WERI-Rb-1 (cell line): ENCODE measurements at places on chromosomes 2 and 18.

GRCh38 chr2:226680719-226681118, 118.9 kb downstream of the IRS1 start:
- no peak for DNase-seq

DNA sequence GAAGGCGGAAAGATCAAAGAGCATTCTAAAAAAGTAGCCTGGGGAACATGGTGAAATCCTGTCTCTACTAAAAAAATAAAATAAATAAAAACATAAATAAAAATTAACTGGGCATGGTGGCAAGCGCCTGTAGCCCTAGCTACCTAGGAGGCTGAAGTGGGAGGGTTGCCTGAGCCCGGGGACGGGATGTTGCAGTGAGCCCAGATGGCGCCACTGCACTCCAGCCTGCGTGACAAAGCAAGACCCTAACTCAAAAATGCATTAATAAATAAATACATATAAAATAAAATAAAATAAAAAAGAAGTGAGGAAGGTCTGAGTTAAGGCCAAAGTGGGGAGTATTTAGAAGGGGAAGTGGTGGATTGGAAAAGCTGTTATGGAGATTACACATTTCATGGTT, 1.3 kb upstream of the PSMD14 start:
- DNase-seq, result peak; percentile 31

DNA sequence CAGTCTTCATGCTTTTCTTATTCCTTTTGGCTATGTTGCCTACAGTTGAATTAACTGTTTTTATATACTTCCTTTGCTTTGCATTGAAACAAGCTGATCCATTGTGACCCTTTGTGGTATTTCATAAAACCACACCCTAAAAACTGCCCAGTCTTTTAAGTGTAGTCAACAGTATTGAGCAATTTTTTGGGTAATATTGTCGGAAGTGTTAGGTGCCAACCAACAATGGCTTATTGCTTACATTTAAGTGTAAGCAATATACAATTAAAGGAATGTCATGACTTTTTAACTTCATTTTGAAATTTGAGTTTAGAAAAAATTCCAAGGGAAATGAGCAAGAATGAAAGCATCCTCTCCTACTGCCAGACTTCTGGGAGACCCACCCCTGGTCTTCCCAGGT, 174.1 kb downstream of the NEDD4L start:
- no peak for DNase-seq

DNA sequence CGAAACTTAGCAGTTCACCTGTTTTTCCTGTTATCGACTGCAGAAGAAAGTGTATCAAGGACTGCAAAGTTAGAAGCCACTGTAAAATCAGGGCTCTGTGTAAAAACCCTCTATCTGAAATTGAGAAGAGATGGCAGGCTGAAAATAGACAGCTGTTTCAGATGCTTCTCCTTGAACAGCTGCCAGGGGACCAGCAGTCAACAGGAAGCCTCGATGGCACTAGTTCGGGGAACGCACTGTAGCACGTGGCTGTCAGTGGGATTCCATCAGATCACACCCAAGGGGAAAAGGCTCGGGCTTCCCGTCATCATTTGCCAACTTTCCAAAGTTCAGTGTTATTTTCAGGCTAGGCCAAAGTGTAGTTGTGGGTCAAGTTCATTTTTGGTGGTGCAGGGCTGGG, 316.9 kb downstream of the TXNL1 start:
- no peak for DNase-seq

GRCh38 chr2:173684896-173685459, 280.2 kb downstream of the SP3 start:
- peak; percentile 87 for DNase-seq

DNA sequence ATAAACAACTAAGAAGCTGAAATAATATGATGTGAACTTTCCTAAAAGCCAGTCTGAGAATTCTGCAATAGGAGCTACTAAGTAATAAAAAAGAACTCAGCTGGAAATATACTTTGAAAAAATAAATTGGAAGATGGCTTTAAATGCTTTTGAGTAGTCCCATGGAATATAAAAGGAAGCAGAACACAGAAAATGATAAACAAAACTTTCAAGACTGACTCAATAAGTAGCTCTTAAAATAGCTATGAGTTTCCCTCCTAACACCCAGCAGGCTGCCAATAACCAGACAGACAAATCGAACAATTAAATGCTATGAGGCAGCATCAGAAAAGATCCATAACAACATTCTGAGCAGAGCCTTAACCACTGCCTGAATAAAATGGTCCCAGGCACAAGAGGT, 319.9 kb downstream of the DPP10 start:
- no peak for DNase-seq

- no peak for DNase-seq
These were observed 175.8 kb upstream of the TCF4 start for GRCh38 chr18:55763805-55764204.

GRCh38 chr2:66428986-66429612, 5.8 kb upstream of the MEIS1 start:
- DNase-seq, result peak; percentile 38

DNA sequence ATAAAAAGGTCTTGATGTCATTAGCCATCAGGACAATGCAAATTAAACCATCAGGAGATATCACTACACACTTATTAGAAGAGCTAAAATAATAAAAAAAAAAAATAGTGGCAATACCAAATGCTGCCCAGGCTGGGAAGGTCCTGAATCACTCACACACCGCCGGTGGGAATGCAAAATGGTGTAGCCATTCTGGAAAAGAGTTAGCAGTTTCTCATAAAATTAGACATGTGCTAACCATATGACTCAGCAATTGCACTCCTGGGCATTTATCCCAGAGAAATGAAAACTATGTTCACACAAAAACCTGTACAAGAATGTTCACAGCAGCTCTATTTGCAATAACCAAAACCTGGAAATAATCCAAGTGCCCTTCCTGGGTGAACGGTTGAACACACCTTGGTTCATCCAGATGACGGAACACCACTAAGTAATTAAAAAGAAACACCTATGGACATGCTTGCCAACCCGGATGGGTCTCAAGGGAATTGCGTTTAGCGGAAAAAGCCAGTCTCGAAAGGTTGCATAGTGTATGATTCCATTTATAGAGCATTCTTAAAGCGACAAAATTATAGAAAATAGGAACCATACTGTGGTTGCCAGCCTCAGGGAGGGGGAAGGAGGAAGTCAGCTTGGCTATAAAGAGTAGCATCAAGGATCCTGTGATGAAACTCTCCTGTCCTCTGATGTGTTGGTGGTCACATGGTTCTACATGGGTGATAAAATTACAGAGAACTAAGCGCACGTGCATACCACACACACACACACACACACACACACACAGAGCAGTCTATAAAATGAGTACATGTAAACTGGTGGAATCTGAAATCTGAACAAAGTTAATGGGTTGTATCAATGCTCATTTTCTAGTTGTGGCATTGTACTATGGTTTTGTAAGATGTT, 4.6 kb downstream of the MBP start:
- no peak for DNase-seq

DNA sequence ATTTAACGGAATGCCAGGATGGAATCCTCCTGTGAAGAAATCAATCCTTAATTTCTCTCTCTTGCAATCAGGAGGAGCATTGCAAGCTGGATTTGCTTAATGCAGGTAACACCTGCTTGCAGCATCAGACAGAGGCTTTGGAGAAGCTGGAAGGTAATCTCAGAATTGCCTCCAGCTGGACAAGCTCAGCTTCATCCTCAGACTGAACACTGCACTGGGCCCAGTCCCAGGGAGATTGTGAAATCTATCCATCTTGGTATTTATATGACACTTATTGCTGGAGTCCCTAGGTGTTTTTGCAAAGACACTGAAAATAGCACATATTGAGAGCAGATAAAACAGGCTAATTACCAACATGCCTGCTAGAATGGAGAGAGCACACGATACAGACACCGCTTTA, 179.4 kb upstream of the SESTD1 start:
- DNase-seq, result peak; percentile 66

GRCh38 chr2:54939446-54940118, 110.7 kb downstream of the RTN4 start:
- no peak for DNase-seq
